ENCODE measurements at places on chromosomes 2 and 18. TPM values are rescaled to one million over a fixed set of nuclear protein-coding genes. Genes with fewer than 3 reads are reported as not detected.

- peak; percentile 30 for DNase-seq
- peak within 1 kb of the TSS; percentile 85 for H3K4me3 ChIP-seq
- peaks cover 18% of the 10 kb centered on the region for H3K4me1 ChIP-seq
Measured at GRCh38 chr18:8705238-8705960, at the start of gene MTCL1. Gene MTCL1 (plus strand): TSS chr18:8705556. CDS start chr18:8705661, 105 bp downstream.

GRCh38 chr2:16222326-16222725 lies 282.0 kb downstream of the MYCN start:
- no peak overlapping the region for H3K27ac ChIP-seq
- DNase-seq, result no peak
- no peaks in the 10 kb centered on the region for H3K36me3 ChIP-seq
- H3K4me3 ChIP-seq, result no peak overlapping the region

GRCh38 chr2:4653991-4654390 lies 950.6 kb downstream of the DCDC2C start:
- no peaks in the 10 kb centered on the region for H3K27me3 ChIP-seq
- H3K4me3 ChIP-seq, result no peak overlapping the region
- H3K27ac ChIP-seq, result no peak overlapping the region
- no peaks in the 10 kb centered on the region for H3K4me1 ChIP-seq

DNA sequence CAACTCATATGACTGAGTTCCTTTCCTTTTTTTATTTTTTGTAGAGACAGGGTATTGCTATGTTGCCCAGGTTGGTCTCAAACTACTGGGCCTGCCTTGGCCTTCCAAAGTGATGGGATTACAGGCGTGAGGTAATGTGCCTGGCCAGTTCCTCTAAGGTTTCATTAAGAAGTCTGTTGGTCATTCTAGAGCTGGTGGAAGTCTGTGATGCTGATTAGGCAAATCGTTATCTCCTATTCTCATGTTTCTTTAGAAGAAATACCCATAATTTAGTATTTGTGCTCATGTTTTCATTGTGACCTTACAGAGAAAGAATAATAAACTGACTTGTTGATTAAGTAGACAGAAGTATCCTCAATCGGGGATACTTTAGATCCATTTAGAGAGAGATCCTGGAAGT lies 106.1 kb upstream of the SP3 start:
- peaks cover 3% of the 10 kb centered on the region for H3K27me3 ChIP-seq
- H3K27ac ChIP-seq, result no peak overlapping the region
- no peak for DNase-seq
- H3K4me1 ChIP-seq, result no peaks in the 10 kb centered on the region
- H3K4me3 ChIP-seq, result no peak overlapping the region
- peaks cover 12% of the 10 kb centered on the region for H3K36me3 ChIP-seq

GRCh38 chr2:193502363-193503035 lies 1307.8 kb upstream of the TMEFF2 start:
- no peaks in the 10 kb centered on the region for H3K4me1 ChIP-seq
- H3K27me3 ChIP-seq, result no peaks in the 10 kb centered on the region
- no peak overlapping the region for H3K4me3 ChIP-seq
- no peaks in the 10 kb centered on the region for H3K36me3 ChIP-seq

DNA sequence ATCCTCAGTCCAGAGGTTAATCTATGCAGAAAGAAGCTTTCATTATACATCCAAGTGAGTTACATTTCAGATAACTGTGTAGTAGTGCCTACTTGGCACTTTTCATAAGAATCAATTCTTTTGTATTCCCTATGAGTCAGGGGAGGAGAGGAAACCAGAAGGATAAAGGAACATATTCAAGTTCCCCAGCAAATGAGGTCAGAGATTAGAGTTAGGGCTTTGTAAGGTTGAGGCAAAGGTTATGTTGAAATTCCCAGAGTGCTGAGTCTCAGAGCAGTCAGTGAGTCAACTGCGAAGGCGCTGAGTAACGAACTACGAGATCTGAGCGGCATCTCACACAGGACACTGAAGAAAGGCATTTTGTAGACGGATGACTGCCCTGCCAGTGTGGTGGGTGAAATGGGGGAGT lies 25.1 kb upstream of the ME2 start:
- no peak for DNase-seq
- no peak overlapping the region for H3K27ac ChIP-seq
- H3K27me3 ChIP-seq, result peaks cover 18% of the 10 kb centered on the region

DNA sequence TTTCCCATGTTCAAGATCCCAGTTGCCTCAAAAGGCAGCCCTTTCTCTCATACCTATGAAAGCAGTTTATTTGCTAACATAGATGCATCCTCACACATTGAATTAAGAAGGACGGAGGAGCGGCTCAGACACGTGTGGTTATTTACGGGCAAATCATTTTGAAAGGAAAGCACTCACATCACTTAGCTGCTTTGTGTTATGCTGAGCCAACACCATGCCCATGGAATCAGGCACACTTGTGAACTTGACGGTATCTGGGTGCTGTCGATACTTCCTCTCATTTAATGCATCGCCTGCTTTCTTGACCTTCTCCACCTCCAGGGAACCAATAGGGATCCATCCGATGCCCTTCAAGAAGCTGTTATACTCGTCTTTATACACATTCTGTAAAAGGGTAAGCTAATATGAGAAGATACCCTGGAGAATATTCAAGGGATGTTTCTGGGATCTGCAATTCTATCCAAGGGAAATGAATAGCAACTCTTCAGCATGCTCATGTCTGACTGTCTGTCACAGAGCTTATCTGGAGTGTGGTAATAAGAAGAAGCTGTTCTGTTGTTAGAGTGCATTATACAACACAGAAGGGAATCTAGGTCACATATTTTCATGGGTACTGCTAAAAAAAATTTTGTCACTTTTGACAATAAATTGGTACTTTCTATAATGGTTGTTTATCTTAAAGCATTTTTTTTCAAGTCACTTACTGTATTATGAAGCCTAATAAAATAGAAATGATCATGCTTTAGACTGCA lies 63.3 kb downstream of the NEB start:
- peaks cover 3% of the 10 kb centered on the region for H3K4me1 ChIP-seq
- peaks cover 4% of the 10 kb centered on the region for H3K27me3 ChIP-seq
- no peak overlapping the region for H3K27ac ChIP-seq

DNA sequence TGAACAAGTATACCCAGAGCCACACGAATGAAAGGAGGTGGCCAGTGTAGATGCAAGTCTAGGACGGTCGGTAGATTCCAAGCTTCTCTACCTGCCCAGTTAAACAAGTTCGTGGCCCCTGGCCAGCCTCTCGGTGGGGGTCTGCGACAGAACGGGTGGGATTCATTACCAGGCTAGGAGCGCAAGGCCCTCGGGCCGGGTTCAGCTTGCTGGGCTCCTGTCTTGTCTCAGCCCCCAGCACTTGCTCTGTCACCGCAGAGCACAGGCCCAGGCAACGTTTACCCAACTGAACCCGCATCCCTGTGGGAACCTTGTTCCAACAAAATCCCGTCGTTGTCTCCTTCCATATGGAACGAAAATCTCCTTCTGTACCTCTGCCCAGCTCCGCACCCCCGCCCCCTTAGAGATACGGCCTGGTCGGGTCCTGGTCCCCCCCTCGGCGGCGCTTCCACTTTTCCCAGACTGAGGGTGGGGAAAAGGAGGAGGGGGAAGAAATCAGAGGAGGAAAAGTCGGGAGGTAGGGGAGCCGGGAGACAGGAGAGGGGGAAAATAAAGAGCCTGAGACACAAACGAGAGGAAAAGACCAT lies 1.9 kb upstream of the EMX1 start:
- H3K4me3 ChIP-seq, result no peak overlapping the region
- no peak overlapping the region for H3K27ac ChIP-seq
- no peaks in the 10 kb centered on the region for H3K36me3 ChIP-seq
- H3K27me3 ChIP-seq, result peaks cover 72% of the 10 kb centered on the region
- DNase-seq, result no peak
- peaks cover 28% of the 10 kb centered on the region for H3K4me1 ChIP-seq

- H3K27ac ChIP-seq, result no peak overlapping the region
- no peak for DNase-seq
- peaks cover 36% of the 10 kb centered on the region for H3K27me3 ChIP-seq
- H3K36me3 ChIP-seq, result no peaks in the 10 kb centered on the region
- H3K4me3 ChIP-seq, result no peak overlapping the region
Measured at GRCh38 chr2:74538881-74539339, 9.2 kb downstream of the HTRA2 start.

GRCh38 chr2:239304533-239305221 lies 96.1 kb downstream of the HDAC4 start:
- no peaks in the 10 kb centered on the region for H3K36me3 ChIP-seq
- H3K4me1 ChIP-seq, result peaks cover 35% of the 10 kb centered on the region
- no peaks in the 10 kb centered on the region for H3K27me3 ChIP-seq
- no peak overlapping the region for H3K4me3 ChIP-seq

GRCh38 chr18:424071-424661 lies 76.3 kb downstream of the COLEC12 start:
- peaks cover 7% of the 10 kb centered on the region for H3K27me3 ChIP-seq
- no peak overlapping the region for H3K4me3 ChIP-seq
- DNase-seq, result no peak
- H3K27ac ChIP-seq, result no peak overlapping the region
- H3K36me3 ChIP-seq, result no peaks in the 10 kb centered on the region

DNA sequence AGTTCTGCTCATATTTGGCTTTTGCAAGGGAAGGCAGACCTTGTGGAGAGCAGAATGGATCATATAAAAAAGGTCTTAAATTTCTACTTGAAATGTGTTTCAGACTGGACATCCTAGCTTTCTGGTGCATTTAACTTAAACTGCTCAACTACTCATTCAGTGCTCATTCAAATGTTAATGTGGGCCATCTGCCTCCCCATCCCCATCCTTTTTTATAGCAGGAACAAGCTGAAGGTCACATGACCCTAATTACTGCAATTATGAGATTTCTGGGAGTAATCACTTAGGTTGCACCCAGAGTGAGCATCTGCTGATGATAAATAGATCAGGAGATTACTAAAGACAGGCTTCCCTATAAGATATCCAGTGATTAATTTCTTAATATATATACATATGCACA lies 96.1 kb downstream of the MAP2 start:
- no peak for DNase-seq
- no peaks in the 10 kb centered on the region for H3K27me3 ChIP-seq
- H3K4me3 ChIP-seq, result no peak overlapping the region
- no peaks in the 10 kb centered on the region for H3K4me1 ChIP-seq
- no peak overlapping the region for H3K27ac ChIP-seq

DNA sequence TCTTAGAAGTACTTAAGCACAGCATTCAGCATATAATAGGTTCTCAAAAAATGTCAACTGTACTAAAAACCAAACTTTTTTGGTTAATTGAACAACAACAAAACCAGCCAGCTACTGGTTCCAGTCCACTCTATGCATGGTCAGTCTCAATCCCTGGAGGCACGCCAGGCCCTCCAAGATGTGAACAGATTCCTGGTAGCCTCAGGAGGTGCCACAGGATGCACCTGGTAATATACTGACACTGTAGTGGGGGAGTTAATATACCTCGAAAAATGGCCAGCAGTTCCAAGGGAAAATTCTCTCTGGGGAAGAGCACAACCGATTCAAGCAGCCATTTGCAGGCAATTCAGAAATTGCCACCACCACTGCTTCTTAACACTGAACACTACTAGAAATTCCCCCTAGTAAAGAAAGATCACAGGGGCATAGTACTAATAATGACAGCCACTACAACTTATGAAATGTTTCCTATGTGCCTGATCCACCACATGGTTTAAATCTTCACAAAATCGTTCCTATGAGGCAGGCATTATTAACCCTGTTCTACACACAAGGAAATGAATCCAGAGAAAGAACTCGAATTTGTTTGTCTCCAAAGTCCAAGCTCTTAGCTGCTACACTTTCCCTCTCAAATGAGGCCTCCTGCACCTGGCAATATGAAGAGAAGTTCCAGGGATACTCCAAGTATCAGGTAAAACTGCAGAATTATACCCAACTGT lies 3.4 kb downstream of the MGAT4A start:
- peak overlapping the region; percentile 92 for H3K4me3 ChIP-seq
- peaks cover 56% of the 10 kb centered on the region for H3K36me3 ChIP-seq
- peak overlapping the region; percentile 75 for H3K27ac ChIP-seq
- no peaks in the 10 kb centered on the region for H3K27me3 ChIP-seq
- DNase-seq, result no peak

GRCh38 chr2:27088634-27089033 lies 2.1 kb downstream of the KHK start:
- no peak for DNase-seq
- H3K27ac ChIP-seq, result no peak overlapping the region
- H3K36me3 ChIP-seq, result no peaks in the 10 kb centered on the region
- H3K4me1 ChIP-seq, result peaks cover 46% of the 10 kb centered on the region
- H3K4me3 ChIP-seq, result no peak overlapping the region

DNA sequence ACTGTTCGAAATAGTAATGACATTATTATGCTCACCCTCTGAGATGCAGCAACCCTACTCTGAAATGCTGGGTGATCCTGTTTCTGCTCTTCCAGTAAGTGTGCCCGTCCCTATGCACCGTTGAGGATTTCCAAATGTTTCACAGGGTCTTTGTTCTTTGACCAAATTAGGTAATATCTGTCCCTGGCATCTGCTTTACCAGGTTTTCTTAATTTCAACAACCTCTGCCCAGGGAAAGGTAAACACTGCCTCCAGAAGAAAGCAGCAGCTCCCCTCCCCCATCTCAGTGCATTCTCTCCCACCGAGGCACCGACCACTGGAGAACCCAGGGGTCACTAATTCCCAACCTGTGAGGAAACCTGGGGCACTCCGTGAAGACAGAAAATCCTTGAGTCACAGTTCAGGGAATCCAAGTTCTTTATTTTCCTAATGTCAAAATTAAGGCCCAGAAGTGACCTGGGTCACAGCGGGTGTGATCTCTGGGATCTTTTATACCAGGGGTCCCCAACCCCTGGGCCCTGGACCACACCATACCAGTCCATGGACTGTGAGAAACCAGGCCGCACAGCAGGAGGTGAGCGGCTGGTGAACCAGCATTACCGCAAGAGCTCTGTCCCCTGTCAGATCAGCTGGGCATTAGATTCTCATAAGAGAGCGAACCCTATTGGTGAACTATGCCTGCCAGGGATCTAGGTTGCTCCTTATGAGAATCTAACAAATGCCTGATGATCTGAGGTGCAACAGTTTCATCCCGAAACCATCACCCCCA lies 1.2 kb upstream of the GRB14 start:
- no peaks in the 10 kb centered on the region for H3K36me3 ChIP-seq
- H3K27ac ChIP-seq, result no peak overlapping the region
- H3K4me3 ChIP-seq, result no peak overlapping the region
- H3K27me3 ChIP-seq, result peaks cover 21% of the 10 kb centered on the region

DNA sequence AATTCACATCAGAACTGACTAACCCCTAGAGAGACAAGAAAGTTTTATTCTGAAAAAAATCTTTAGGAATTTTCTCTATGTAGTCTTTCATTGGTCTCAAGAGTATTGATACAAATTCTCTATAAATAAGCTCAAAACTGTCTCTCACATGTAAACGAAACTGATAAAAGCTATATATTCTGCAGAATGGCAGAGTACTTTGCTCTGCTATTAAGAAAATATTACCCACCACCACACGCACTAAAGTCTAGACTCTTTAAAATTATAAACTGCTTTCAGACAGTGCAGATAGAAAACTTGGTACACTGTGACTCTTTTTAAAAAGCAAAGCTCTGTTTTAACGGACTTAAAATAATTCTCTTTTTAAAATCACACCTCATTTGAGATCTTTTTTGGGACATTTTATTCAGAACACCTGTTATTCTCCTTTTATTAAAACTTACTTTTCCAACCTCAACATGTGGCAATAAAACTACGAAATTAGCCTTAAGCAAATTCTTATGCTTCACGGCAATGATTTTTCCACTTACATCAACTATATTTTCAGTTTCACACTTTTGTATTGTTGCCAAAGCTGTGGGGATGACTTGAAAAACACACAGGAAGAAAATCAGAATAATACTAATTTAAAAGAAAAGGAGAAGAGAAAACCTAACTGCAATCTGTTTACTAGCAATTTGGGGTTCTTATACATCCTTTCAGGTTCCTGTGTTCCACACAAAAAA lies 58.0 kb downstream of the CCDC88A start:
- no peaks in the 10 kb centered on the region for H3K36me3 ChIP-seq
- no peak overlapping the region for H3K4me3 ChIP-seq
- no peaks in the 10 kb centered on the region for H3K27me3 ChIP-seq

The SAG gene
- total RNA-seq, result 0.05 TPM

The MEP1B gene
- not detected for total RNA-seq

The RGPD3 gene
- total RNA-seq, result 0.24 TPM

The BBS5 gene
- 1.9 TPM for total RNA-seq

The REEP1 gene
- not detected for total RNA-seq

The GPR35 gene
- 21.6 TPM for total RNA-seq

The C18orf54 gene
- total RNA-seq, result 11.9 TPM
